Mammary microvascular endothelial cell (primary cell): ENCODE measurements at places on chromosomes 11 and 22. TPM values are rescaled to one million over a fixed set of nuclear protein-coding genes. Genes with fewer than 3 reads are reported as not detected.

The HOATZ gene
- total RNA-seq: not detected in 2 replicates

The SYT9 gene
- total RNA-seq: 0.30 TPM in 1 of 2 replicates, not detected in the other

The ART1 gene
- not detected in 2 replicates for total RNA-seq

The LIPT2 gene
- 1.2 and 2.6 TPM in 2 replicates for total RNA-seq

The KCTD21 gene
- 8.1 and 8.3 TPM in 2 replicates for total RNA-seq

The TRIM3 gene
- total RNA-seq: 14.1 and 18.9 TPM in 2 replicates

The BLID gene
- total RNA-seq: not detected in 2 replicates

The OR10D3 gene
- not detected in 2 replicates for total RNA-seq
